ENCODE measurements at places on chromosomes 7 and 10. TPM values are rescaled to one million over a fixed set of nuclear protein-coding genes. Genes with fewer than 3 reads are reported as not detected.

GRCh38 chr7:131424219-131424822 lies 96.6 kb downstream of the MKLN1 start:
- no peak for DNase-seq
- H3K4me1 ChIP-seq, result peaks cover 12% of the 10 kb centered on the region
- H3K27ac ChIP-seq, result no peak overlapping the region
- no peaks in the 10 kb centered on the region for H3K27me3 ChIP-seq

DNA sequence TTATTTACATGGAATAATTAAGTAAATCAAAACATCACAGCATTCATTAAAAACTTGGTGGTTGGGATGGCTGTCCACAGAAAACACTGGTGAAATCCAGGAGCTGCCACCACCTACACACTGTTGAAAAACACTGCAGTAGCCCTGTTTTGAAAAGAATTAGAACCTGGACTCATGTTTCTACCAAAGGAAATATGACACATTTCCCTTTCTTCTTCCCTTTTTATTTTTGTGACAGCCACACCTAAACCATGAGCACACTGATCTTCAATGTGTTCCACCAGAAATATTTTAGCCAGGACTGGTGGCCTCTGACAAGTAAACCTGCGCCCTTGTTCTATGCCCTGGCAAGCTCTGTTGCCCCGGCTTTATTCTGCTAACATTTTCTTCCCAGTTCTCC lies 3.3 kb downstream of the TMEM140 start:
- peak overlapping the region; percentile 99 for H3K27ac ChIP-seq
- peaks cover 17% of the 10 kb centered on the region for H3K36me3 ChIP-seq
- DNase-seq, result no peak
- H3K4me3 ChIP-seq, result peak overlapping the region; percentile 65
- peaks cover 44% of the 10 kb centered on the region for H3K4me1 ChIP-seq
- H3K27me3 ChIP-seq, result no peaks in the 10 kb centered on the region

DNA sequence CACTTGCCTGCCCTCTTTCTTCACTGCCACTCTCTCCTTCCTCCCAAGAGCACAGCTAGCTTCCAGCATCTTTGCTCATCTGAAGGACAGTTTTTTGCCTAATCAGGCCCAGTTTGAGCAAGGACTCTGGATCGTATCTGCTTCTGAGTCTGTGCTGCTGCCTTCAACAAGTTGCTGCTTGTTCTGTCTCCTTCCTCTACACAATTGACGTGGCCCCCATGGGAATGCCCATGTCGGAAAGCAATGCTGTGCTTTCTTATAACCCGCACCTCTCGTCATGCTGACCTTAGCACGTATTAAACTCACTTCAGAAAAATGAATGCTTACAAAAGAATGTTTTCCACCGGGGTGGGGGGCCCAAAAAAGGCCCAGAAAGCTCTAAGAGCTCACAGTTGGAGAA lies 324.7 kb upstream of the C7orf33 start:
- no peak for DNase-seq
- H3K4me1 ChIP-seq, result peaks cover 11% of the 10 kb centered on the region
- no peaks in the 10 kb centered on the region for H3K36me3 ChIP-seq
- H3K27me3 ChIP-seq, result peaks cover 41% of the 10 kb centered on the region

- no peak overlapping the region for H3K27ac ChIP-seq
- no peak overlapping the region for H3K4me3 ChIP-seq
- no peak for DNase-seq
- peaks cover 2% of the 10 kb centered on the region for H3K36me3 ChIP-seq
These were observed 169.6 kb downstream of the SEPTIN7 start for GRCh38 chr7:35970458-35970857.

DNA sequence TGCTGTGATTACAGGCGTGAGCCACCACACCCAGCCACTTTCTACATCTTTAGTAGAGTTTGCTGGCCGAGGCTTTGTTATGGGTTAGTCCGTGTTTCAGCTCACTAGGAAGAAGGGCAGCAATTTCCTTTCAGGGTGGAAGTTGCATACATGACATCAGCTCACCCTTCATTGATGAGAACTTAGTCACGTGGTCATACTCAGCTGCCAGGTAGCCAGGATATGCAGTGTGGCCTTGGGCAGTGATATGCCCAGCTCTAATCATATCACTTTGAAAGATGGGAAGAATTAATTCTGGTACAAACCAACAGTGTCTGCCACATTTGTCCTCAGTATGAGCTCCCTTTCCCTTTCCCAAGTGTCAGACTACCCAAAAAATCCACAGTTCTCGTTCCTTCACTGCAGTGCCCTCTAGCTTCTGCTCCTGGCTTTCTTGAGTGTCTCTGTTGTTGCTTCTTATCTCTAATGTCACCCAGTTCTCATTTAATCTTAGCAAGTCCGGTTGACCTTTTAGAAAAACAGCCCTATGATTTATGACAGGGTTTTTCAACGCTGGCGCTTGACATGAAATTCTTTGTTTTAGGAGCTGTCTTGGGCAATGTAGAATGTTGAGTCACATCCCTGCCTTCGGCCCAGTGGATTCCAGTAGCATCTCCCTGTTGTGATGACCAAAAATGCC lies 108.7 kb upstream of the ITGB1 start:
- H3K36me3 ChIP-seq, result peaks cover 5% of the 10 kb centered on the region
- H3K27me3 ChIP-seq, result no peaks in the 10 kb centered on the region

- H3K27ac ChIP-seq, result peak overlapping the region; percentile 75
- peaks cover 23% of the 10 kb centered on the region for H3K36me3 ChIP-seq
- H3K27me3 ChIP-seq, result no peaks in the 10 kb centered on the region
- peaks cover 3% of the 10 kb centered on the region for H3K4me1 ChIP-seq
- DNase-seq, result no peak
These were observed 67.9 kb upstream of the OGDHL start for GRCh38 chr10:49830016-49830415.

DNA sequence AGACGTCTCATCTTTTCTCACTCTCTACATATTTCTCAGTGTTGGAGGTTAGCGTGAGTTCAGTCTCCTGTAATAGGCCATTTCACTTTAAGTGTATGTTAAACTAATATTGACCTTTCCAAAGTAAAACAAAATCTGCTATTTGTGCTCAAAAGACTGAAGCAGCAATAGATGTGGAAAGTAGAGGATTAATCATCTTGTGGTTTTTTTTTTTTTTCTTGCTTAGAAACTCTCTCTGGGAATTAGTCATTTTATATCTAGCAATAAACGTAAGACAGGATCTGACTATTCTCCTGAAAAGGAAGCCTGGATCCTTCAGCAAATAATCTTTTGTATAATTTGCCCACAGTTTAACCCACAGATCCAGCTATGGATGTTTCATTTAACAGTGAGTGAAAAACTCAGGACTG lies 81.7 kb downstream of the NRP1 start:
- no peak for DNase-seq
- peaks cover 2% of the 10 kb centered on the region for H3K36me3 ChIP-seq
- peaks cover 23% of the 10 kb centered on the region for H3K4me1 ChIP-seq
- H3K4me3 ChIP-seq, result no peak overlapping the region

DNA sequence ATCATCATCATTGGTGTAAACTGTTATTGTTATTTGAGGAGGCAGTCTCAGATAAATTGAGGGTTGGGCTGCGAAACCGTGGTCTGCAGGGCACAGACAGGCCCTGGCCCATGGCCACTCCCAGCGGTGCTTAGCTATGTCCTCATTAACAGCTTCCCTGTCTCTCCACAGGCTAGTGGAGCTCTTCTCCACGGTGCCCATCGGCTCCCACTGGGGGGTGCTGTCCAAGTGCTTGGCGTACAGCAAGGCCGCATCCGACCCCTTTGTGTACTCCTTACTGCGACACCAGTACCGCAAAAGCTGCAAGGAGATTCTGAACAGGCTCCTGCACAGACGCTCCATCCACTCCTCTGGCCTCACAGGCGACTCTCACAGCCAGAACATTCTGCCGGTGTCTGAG lies 21.6 kb downstream of the GPR26 start:
- H3K27me3 ChIP-seq, result peaks cover 21% of the 10 kb centered on the region
- H3K4me1 ChIP-seq, result no peaks in the 10 kb centered on the region
- H3K4me3 ChIP-seq, result no peak overlapping the region
- DNase-seq, result no peak

DNA sequence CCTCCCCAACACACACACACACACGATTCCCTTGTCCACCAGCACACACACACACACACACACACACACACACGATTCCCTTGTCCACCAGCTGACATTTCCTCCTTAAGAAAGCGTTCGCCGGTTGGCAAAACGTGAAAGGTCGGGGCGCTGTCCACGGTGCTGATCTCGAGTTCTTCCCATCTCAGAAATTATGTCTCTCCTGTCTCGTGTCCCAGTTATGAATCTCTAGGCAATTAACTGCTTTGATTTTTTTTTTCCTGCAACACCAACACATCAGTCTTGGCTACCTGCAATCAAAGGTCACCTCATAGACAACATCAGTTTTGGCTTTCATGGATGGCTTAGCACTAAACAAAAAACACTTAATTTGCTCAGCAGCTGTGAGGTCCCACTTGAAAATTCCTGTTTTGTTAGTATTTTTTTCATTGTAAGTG lies 1.9 kb downstream of the INA start:
- H3K36me3 ChIP-seq, result no peaks in the 10 kb centered on the region
- peak; percentile 17 for DNase-seq

DNA sequence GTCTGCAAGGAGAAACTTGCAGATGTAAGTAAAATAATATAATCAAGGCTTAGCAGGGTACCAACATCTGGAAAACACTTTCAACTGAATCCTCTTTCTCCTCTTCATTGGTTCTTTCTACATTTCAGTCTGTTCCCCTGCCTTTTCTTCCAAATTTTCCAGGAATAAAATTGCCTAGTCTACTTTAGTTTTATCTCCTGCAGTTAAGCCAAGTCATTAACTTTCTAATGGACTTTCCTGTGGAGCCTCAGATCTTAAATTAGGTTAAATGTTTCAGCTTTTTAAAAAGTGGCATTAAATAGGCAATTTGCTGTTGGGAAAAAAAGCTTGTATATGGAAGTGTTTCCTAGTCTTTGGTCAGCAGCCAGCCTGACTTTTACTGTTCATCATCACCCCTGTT lies 70.8 kb downstream of the EEPD1 start:
- H3K27me3 ChIP-seq, result no peaks in the 10 kb centered on the region
- H3K27ac ChIP-seq, result no peak overlapping the region
- peaks cover 3% of the 10 kb centered on the region for H3K4me1 ChIP-seq
- no peak overlapping the region for H3K4me3 ChIP-seq
- H3K36me3 ChIP-seq, result peaks cover 2% of the 10 kb centered on the region

DNA sequence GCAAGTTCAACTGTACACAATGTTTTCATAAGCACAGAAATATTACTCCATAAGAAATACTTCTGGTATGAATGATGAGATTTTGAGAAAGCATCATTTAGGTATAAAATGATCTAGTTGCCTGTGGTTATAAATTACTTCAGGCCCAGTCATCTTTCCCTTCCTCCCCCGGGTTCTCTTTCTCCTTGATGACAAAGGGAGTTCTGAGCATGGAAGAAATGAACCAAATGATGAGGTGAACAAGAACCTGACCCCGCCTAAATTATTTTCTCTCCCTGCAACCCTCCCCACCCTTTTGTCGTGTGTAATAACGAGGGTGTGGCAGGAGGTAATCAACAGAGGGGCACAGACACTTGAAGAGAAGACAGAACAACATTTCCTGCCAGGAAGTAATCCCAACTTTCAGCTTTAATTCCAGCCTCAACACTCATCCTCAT lies 319.6 kb upstream of the SP8 start:
- no peak overlapping the region for H3K4me3 ChIP-seq
- no peak for DNase-seq
- peaks cover 18% of the 10 kb centered on the region for H3K27me3 ChIP-seq
- H3K27ac ChIP-seq, result no peak overlapping the region

- no peak for DNase-seq
- H3K4me1 ChIP-seq, result peaks cover 3% of the 10 kb centered on the region
- no peak overlapping the region for H3K27ac ChIP-seq
These were observed 184.7 kb upstream of the KCTD7 start for GRCh38 chr7:66443946-66444345.

GRCh38 chr7:90961037-90961725 lies 303.1 kb upstream of the FZD1 start:
- DNase-seq, result no peak
- no peaks in the 10 kb centered on the region for H3K27me3 ChIP-seq
- no peak overlapping the region for H3K4me3 ChIP-seq
- H3K27ac ChIP-seq, result no peak overlapping the region
- no peaks in the 10 kb centered on the region for H3K36me3 ChIP-seq
- no peaks in the 10 kb centered on the region for H3K4me1 ChIP-seq

The PROSER2 gene
- total RNA-seq, result 5.1 TPM

The ZNF727 gene
- total RNA-seq, result not detected

The TTYH3 gene
- total RNA-seq, result 14.8 TPM

The FGF8 gene
- total RNA-seq, result not detected

Measured in T-helper 17 cell (primary cell).